ENCODE measurements at places on chromosomes 5 and 9.

- DNase-seq: no peak
These were observed 64.3 kb upstream of the IER5L start for GRCh38 chr9:129242191-129242941.

- no peak for DNase-seq
These were observed 53.8 kb downstream of the HCN1 start for GRCh38 chr5:45642370-45642769.

DNA sequence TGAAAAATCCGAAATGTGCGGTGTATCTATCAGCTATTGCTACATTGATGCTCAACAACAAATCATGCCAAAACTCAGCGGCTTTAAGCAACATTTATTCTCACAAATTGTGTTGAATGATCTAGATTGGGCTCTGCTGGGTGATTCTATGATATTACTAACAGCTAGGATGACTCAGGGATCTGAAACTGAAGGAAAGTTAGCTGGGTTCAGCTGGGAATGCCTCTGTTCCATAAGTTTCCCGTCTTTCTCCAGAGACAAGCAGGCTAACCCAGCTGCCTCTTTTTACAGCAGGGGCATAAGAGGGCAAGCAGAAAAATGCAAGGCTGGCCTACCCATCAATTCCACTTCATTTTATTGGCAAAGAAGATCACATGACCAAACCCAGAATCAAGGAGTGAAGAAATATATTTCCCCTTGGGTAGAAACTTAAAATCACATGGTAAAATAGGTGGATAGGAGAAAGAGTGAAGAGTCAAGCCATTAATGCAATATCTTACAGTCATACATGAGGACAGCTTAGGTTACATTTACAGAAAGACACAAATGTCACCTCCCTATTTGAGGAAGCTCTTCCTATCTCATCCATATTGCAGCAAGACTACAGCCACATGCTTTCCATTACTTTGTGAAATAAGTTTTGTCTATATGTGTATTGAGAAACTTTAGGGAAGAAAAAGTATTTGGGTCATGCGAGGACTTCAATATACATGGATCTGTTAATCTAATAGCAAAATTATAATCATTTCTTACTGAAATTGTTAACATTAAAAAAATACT, 30.8 kb downstream of the IL7R start:
- no peak for DNase-seq

DNA sequence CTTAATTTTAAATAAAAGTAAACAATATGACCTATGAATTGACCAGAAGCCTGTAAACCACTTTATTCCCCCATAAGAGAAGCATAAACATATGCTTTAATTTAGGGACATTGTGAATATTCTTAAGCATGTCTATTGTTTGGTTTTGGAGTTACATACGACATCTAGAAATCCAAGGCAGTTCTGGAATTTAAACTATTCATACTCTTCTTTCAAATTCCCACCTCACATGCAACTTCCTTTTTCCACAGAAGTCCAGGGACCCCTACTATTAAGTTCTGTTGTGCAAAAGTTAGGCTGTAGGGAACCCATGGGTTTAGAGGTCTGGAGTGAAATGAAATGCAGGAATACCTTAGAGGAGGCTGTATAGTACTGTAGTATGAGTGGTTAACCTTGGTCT, 2.1 kb downstream of the RIC1 start:
- DNase-seq: no peak

- DNase-seq: peak; percentile 83
These were observed 103.5 kb upstream of the NR3C1 start for GRCh38 chr5:143506836-143507552.

DNA sequence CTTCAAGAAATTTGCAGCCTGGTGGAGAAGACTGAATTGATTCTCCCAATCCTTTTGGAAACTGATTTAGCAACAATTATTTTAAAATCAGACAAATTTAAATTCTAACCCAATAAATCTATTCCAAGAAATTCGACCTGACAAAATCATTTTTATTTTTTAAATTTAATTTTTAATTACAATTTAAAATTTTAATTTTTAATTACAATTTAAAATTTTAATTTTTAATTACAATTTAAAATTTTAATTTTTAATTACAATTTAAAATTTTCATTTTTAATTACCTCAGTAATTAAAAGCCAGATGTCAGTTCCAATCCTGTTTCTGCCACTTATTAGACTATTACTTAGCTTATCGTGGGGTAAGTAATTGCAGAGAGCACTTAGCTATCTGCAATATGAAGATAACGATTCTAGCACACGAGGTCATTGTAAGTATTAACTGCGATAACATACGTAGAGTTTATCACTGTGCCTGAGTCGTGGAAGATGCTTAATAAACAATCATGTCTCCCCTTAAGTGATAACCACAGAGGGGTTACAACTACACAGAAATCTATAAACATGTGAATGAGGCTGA, 346.4 kb upstream of the SLC24A2 start:
- DNase-seq: no peak

GRCh38 chr5:159198063-159199036, 11.0 kb downstream of the RNF145 start:
- DNase-seq: no peak

GRCh38 chr5:62575489-62575888, 3.1 kb upstream of the LRRC70 start:
- DNase-seq: no peak

DNA sequence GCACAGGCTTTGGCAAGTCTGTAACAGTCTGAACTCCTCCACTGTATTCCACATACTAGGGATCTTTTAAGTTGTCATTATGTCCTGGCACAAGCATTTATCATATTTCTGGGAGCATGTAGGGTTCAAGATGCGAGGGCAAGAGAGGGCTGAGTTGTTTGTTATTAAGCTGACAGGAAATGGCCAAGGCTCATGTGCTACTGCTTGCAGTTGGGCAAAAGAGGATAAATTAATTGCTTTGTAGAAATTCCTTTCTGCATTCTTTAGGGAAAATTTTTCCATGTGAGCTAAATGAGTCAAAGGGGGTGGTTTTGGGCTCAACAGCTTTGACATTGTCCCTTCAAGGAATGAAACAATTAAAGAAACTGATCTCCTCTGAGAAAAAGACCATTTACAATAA, 35.4 kb downstream of the DOCK8 start:
- DNase-seq: no peak

GRCh38 chr5:33048315-33048714, 337.2 kb downstream of the NPR3 start:
- DNase-seq: no peak

- no peak for DNase-seq
These were observed 44.0 kb downstream of the DUSP1 start for GRCh38 chr5:172726966-172727365.

GRCh38 chr5:44935871-44936270, 127.1 kb downstream of the MRPS30 start:
- no peak for DNase-seq
